ENCODE measurements at places on chromosomes 7 and 10.

DNA sequence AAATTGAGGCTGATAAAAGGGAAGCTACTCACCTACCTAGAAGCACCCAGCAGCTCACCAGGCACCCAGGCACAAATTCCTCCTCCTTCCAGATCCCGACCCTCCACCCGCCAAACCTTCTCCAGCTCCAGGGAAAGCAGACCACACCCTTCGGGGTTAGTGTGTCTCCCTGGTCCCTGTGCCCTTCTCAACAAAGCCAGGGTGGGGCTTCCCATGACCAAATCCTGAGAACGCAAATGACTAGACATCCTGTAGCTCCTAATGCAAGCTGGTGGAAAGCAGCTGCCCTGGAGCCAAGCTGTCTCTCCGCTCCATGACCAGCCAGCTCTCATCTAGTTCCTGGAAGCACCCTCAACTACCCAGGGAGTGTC is 4.4 kb downstream of the TBX20 start:
- DNase-seq: no peak

DNA sequence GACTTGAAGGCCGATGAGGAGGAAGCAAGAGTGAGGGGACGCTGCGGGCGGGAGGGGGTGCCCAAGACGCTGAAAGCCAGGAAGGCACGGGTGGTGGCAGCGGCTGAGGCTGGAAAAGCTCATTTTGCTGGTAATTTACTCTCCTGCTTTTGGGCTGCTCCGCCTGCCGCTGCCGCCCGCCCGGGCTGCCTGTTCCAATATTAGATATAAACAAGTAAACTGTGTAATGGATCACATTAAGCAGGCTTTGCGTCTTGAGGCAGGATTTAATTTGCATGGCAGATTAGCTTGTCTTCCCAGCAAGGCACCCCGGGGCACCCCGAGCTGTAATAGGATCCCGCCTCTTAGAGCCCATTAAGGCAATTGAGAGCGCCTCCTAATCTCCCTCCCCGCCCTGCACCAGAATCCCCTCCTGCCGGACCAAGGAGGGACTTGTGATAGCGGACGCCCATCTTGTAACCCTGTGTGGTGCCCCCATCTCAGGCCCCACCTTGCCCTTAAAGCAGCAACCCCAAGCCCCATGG is 46.1 kb upstream of the SLF2 start:
- DNase-seq: no peak

DNA sequence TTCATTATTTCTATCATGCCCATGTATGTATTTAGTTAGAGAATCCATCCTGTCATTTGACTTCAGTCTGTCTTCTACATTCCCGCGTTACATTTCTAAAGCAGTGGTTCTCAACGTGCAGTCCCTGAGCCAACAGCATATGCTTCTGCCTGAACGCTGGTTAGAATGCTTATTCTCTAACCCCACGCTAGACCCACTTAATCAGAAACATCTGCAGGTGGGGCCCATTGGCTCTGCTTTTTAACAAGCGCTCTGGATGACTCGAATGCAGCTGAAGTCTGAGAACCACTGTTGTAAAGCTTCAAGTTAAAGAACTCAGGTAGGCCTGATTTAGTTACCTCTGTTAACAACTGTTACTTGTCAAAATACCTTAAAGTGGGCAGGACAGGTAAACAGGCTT is 38.2 kb downstream of the NEUROD6 start:
- no peak for DNase-seq

DNA sequence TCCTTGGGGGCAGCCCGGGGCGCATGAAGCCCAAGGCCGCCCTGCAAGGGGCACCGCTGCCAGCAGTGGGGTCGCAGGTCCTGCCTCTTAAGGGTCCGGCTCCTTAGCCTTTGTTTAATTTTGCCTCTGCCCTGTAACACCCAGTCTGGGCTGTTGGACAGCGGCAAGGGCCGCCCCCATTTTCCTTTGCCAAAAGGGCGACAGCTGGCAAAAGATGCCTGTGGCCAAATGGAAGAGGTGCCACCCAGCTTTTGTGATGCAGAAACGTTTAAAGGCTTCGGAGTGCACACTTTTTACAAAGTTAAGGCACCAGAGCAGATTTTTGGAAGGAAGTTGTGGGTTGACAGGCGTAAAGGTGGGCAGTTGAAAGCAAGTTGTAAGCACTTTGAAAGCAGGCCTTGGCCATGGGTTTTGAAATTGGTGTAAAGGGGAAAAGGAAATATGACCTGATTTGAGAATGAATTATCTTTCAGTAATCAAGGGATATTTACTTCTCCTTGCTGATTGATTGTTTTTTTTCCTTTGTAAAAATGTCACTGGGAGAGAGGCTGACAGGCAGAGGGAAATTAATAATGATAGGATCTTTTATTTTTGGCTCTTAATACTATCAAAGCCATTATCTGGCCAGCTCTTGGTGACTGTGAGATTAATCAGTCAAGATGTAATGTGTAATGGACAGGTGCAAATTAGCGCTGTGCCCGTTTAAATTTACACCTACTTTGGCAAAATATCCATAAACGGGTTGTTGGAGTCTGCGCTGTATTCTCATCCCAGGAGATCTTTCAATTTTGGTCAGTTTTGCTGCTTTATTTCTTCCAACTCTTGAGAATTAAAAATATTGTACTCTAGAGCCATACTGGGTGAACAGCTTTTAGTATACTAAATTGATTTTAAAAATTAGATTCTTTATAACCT is 1.2 kb downstream of the CASD1 start:
- DNase-seq: no peak

GRCh38 chr10:71334221-71334791 is 15.2 kb downstream of the SLC29A3 start:
- no peak for DNase-seq

DNA sequence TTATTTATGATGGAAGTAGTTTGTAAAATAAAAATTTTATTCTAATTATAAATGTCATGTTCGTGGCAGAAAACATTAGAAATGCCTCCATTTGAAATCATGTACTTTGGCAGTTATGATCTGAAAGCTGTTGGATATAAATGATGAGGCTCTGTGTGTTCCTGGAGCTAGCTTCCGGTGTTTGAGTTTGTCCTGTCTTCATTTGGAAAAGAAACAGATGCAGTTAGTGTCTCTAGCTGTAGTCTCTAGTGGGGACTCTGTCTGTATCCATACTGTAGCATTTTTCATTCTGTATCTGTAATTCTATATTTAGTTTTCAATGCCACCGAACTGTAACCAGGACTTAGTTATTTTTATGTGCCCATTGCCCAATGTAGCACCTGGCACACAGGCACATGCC is 197.0 kb upstream of the FZD1 start:
- no peak for DNase-seq

DNA sequence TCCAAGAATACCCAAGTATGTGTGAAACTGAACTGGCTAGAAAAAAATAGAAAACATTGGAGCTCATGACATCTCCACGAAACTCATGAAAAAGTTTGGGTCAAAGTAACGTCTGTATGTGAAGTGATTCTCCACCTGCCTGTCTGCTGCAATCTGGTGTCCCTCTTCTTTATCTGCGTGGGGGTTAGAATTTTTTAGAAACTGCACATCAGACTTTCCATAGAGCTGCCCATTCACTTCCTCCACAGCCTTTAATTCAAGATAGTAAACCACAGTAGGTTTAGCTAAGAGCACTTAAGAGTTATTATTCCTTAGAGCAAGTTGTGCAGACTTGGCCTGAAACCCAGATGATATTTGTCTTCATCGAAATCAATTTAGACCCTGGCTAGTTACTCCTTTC is 55.3 kb downstream of the SCIN start:
- DNase-seq: no peak

DNA sequence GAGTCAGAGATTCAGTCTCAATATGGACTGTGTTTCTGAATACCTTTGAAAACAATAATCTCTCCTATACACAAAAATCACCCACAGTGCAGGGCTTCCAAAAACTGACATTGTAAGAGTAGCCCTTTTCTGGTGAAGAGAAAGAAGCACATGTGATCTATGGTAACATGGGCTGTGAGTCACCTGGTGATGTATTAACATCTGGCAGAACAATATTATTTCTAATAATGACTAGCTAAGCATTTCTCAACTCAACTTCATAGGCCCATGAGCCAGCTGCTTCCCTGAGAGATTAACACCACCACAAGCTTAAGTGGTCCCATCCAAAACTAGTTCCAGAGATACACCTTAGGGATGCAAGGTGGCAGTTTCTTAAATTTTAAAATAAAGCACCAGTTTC is 331.0 kb upstream of the NRP1 start:
- no peak for DNase-seq

DNA sequence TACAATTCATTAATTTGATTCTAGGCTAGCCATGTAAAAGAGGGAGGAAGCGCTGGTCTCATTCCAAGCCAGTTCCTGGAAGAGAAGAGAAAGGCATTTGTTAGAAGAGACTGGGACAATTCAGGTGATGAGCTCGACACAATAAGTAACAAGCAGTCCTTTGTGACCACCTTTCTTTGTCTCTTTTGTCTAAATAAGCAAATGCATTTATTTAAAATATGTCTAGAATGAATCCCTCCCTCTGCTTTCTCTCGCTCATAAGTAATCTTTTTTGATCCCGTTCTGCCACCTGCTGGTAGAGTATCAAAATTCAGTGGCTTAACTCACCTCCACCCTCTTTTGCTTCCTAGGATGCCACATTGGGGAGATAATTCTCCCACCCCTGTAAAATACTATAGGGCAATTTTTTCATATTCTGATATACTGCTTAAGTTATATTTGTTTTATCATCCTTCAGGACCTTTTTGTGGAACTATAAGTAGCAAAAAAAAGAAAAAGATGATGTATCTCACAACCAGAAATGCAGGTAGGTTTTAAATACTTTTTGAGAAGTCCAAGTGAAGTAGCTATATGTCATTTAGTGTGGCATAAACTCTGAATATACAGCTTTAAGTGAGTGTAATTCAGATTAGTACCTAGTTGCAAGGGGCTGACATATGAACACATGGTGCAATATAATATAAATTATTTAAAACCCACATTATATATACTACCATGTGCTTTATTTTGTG is 91.5 kb downstream of the GSDME start:
- peak; percentile 51 for DNase-seq

GRCh38 chr10:131061216-131061615 is 250.3 kb downstream of the TCERG1L start:
- no peak for DNase-seq

DNA sequence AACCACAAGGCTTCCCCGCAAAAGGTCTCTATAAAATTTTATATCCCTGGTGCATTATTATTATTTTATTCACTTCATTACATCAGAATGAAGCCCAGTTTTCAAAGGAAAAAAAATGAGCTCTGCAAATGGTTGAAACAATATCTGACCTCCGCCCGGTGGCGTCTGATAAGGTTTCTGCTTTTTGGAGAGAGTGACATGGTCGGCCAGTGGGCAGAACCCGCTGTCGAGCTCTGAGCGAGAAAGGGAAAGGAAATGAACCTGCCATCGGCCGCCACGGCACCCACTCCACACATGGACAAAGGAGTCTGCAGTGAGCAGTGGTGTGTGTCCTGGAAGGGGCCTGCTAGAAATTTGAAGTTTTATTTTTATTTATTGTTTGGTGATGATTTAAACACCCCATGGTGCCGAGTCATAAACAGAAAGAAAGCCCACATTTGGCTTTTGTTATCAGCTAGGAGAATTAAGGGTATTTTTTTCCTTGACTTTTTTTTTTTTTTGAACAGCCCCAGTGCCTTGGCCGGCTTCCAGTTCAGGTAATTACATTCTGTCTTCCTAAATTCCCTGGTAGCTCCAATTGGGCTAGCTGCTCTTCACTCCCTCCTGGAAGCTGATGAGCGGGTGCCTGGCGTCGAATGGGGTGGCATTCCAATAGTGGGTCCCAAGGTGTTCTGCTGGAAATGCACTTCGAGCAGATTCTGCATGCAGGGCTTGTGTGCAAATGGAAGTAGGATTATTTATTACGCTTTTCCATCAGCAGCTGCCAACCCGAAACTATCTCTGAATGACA is 149.4 kb upstream of the MKI67 start:
- DNase-seq: no peak

DNA sequence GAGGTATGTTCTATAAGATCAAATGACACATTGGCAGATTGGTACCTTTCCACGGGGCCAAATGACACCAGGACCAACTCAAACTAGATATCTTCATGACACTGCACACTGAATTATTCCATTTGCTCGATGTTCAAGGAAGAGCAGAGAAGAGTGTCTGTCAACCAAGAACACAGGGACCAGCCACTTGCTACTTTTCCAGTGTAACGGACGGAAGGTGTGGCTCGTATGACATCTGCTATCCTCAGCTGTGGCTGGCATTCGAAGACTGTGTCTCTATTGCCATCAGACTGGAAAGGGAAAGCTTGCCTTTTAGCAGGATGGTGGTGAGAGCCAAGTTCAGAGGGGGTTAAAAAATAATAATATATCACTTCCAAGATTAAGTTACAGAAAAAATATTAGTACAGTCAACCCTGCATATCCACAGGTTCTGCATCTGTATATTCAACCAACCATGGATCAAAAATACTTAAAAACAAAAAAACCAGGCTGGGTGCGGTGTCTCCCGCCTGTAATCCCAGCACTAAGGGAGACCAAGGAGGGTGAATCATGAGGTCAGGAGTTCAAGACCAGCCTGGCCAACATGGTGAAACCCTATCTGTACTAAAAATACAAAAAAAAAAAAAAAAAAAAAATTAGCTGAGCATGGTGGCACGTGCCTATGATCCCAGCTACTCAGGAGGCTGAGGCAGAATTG is 237.1 kb downstream of the PRPF18 start:
- DNase-seq: no peak

GRCh38 chr7:30226614-30227268 is 57.7 kb upstream of the ZNRF2 start:
- peak; percentile 19 for DNase-seq

DNA sequence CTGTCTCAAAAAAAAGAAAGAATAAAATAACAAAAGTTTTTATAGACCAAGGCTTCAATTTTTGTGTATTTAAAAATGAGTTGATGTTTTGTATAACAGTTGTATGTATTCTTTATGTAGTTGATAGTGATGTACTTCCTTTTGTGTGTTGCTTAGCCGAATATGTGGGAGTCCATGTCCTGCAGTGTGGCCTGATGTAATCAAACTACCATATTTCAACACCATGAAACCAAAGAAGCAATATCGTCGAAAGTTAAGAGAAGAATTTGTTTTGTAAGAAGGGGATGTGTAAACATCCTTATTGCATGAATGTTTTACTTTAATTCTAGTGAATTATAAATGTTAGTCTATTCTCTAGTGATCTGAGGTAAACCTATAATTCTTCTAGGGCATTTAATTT is 56.6 kb downstream of the MPLKIP start:
- no peak for DNase-seq

- peak; percentile 9 for DNase-seq
Observed at GRCh38 chr10:329361-330099, 194.3 kb downstream of the ZMYND11 start.

GRCh38 chr7:91883676-91884362 is 3.3 kb upstream of the MTERF1 start:
- DNase-seq: no peak
